Ascending aorta (tissue), 2 donors: ENCODE measurements at places on chromosomes 13 and 19. TPM values are rescaled to one million over a fixed set of nuclear protein-coding genes. Genes with fewer than 3 reads are reported as not detected.

DNA sequence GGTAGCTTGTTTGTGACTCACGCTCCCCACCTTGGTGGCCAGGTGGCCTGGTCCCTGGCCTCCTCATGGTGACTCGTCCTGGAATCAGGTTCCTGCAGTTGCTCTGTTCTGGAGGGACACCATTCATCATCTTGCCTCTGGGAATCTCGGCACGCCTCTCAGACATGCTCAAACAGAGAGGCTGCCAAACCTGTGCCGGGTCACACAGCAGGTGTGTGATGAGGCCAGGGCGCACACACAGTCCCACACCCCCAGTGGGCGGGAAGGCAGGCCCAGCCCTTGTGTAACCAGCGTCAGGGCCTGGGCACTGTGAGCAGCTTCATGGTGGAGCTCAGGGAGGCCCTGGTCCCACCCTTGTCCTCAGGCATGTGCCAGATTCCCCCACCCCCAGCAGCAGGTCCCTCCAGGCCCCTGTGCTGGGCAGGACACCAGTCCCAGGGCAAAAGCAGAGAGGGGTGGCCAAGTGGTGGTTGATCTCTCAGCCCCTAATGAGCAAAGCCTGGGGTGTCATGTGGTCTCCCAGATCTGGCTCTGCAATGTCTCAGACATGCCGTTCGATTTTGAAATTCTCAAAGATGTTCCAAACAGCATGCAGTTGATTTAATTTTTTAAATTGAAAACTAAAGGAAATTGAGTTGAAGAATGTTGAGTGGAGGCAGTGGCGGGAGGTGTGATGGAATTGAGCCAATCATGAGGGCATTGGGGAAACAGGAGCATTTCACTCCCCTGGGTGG lies 12.1 kb downstream of the CEBPA start:
- no peaks in the 10 kb centered on the region for H3K4me1 ChIP-seq
- no peak overlapping the region for H3K4me3 ChIP-seq
- no peak overlapping the region for H3K27ac ChIP-seq
- no peaks in the 10 kb centered on the region for H3K27me3 ChIP-seq
- H3K36me3 ChIP-seq = no peaks in the 10 kb centered on the region

DNA sequence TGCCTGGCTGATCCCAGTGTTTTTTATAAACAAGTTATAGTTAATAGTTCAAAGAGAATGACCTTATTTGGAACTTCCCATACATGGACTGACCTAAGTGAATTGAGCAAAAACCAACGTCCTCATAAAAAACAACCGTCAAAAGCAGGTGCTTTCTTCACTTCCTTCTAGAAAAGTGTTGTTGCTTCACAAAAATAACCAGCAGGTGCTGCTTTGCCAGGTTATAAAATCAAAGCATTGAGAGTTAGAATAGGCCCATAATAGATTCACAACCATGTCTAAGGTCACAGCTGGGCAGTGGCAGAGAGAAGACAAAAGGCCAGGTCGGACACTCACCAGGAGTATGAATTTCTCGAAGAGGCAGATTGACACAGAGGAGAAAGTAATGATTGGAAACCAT lies 9.5 kb downstream of the RUBCNL start:
- H3K4me1 ChIP-seq = no peaks in the 10 kb centered on the region
- no peaks in the 10 kb centered on the region for H3K27me3 ChIP-seq
- no peak for DNase-seq
- no peaks in the 10 kb centered on the region for H3K36me3 ChIP-seq

DNA sequence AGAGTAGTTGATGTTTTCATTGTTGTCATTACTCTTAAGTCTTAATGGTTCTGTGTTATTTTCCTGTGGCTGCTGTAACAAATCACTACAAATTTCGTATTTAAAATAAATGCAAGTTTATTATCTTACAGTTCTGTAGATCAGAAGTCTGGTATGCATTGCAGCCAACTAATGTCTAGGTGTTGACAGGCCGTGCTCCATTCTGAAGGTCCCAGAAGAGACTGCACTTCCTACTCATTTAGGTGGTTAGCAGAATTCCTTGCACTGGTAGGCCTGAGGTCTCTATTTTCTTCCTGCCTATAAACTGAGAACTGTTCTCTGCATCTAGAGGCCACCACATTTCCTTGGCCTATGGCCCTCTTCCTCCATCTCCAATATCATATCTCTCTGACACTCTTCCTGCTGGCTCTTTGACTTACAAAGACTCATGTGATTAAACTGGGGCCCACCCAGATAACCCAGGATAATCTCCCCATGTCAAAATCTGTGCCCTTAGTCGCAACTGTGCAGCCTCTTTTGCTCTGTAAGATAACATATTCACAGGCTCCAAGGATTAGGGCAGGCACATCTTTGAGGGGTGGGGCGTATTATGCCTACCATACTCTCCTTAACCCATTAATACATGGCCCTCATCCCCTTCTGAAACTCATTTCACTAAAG lies 468.4 kb downstream of the FOXO1 start:
- H3K36me3 ChIP-seq = no peaks in the 10 kb centered on the region
- H3K4me3 ChIP-seq = no peak overlapping the region
- DNase-seq = no peak
- H3K4me1 ChIP-seq = peaks cover 16% of the 10 kb centered on the region
- no peaks in the 10 kb centered on the region for H3K27me3 ChIP-seq

Gene ZNF791
- 6.9 TPM for total RNA-seq

DNA sequence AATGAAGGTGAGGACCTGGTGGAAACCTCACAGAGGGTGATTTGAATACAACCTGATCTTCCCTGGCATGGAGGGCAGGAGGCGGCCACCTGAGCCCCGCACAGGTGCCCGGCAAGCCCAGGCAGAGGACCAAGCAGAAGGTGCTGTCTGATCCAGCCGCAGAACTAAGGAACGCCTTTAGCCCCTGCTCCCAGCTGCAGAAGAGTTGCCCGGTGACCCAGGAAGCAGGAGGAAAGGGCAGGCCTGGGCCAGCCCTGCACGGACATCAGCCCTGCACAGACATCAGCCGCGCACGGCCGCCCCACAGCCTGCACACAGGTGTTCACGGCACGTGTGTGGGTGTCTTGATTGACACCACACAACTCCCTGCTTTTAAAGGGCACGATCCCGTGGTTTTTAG lies 43.1 kb downstream of the RASA3 start:
- no peaks in the 10 kb centered on the region for H3K27me3 ChIP-seq
- no peak for DNase-seq
- H3K4me1 ChIP-seq = no peaks in the 10 kb centered on the region
- no peak overlapping the region for H3K27ac ChIP-seq
- H3K36me3 ChIP-seq = no peaks in the 10 kb centered on the region
- H3K4me3 ChIP-seq = no peak overlapping the region

DNA sequence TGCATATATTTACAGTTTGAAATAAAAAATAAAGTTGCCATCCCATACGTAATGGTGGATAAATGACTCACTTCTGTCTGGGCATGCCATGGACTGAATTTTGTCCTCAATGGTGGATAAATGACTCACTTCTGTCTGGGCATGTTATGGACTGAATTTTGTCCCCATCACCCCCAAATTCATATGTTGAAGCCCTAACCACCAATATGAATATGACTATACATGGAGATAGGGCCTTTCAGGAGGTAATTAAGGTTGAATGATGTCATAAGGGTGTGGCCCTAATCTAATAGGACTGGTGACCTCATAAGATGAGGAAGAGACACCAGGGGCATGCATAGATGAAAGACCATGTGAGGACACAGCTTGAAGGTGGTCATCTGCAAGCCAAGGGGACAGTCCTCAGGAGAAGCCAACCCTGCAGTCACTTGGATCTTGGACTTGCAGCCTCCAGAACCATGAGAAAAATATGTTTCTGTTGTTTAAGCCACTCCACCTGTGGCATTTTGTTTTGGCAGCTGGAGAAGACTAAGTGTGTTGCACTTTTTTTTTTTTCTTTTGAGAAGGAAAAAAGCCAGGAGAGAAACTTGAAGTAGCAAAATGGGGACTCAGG lies 41.8 kb downstream of the RFC3 start:
- no peak overlapping the region for H3K4me3 ChIP-seq
- DNase-seq = no peak
- no peaks in the 10 kb centered on the region for H3K4me1 ChIP-seq
- H3K27ac ChIP-seq = no peak overlapping the region
- no peaks in the 10 kb centered on the region for H3K27me3 ChIP-seq

GRCh38 chr19:18839465-18840287 lies 7.9 kb downstream of the UPF1 start:
- H3K4me3 ChIP-seq = no peak overlapping the region
- H3K27ac ChIP-seq = no peak overlapping the region
- peaks cover 5% of the 10 kb centered on the region for H3K36me3 ChIP-seq
- no peak for DNase-seq

DNA sequence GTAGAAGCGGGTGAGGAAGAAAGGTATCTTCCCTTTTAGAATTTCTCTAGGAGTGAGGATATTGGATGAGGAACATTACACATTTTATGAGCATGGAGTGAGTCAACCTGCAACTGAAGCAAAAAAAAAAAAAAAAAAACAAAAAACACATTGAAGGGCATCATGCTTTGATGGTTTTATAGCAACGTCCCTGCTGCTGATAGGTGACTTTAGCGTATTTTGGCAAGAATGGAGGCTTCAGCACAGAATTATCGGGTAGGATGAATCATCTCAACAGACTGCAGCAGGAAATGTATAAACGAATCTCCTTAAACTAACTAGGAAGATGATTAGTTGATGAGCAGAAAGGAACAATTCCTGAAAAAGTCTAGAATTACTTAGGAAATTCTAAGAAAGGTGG lies 1359.6 kb upstream of the ATXN8OS start:
- no peak for DNase-seq
- H3K36me3 ChIP-seq = no peaks in the 10 kb centered on the region
- H3K4me1 ChIP-seq = no peaks in the 10 kb centered on the region
- no peak overlapping the region for H3K27ac ChIP-seq

GRCh38 chr13:36038785-36039555 lies 92.2 kb downstream of the DCLK1 start:
- H3K27ac ChIP-seq = no peak overlapping the region
- H3K27me3 ChIP-seq = no peaks in the 10 kb centered on the region
- H3K36me3 ChIP-seq = no peaks in the 10 kb centered on the region
- H3K4me1 ChIP-seq = no peaks in the 10 kb centered on the region

Gene ZSCAN4
- total RNA-seq = not detected

GRCh38 chr19:38711726-38712153 lies 32.5 kb downstream of the CAPN12 start:
- H3K27me3 ChIP-seq = no peaks in the 10 kb centered on the region
- peaks cover 79% of the 10 kb centered on the region for H3K36me3 ChIP-seq
- peaks cover 50% of the 10 kb centered on the region for H3K4me1 ChIP-seq
- peak overlapping the region; percentile 1 for H3K4me3 ChIP-seq

Gene SHKBP1
- total RNA-seq = 192 TPM
